ENCODE measurements at places on chromosomes 4 and X. TPM values are rescaled to one million over a fixed set of nuclear protein-coding genes. Genes with fewer than 3 reads are reported as not detected.

The SMIM10 gene
- 1.3 TPM for total RNA-seq

DNA sequence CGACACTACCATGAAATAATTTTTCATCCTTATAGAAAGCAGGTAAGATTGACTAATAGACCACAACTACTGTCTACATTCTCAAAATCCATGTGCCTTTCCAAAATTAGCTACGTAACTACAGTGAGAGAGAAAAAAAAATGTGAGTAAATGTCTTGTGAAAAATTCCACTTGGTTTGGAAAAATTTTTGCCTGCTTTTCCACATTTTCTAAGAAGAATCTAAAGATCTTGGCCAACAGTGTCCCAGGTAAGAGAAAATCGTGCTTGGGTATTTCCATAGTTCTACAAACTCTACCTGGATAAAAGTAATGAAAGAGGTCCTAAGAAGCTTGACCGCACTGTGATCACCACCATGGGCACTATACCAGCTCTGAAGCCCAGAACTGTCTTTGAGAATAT lies 1.4 kb upstream of the CLCN3 start:
- DNase-seq, result no peak

The FAM149A gene
- total RNA-seq, result 14.6 TPM

- no peak for DNase-seq
Measured at GRCh38 chrX:71846429-71846828, 64.2 kb upstream of the NHSL2 start.

The MBNL3 gene
- total RNA-seq, result 3.4 TPM

The ATG4A gene
- total RNA-seq, result 2.1 TPM

Data from WTC11 (cell line).